Dermis blood vessel endothelial cell (primary cell): ENCODE measurements at places on chromosomes 3 and 15.

DNA sequence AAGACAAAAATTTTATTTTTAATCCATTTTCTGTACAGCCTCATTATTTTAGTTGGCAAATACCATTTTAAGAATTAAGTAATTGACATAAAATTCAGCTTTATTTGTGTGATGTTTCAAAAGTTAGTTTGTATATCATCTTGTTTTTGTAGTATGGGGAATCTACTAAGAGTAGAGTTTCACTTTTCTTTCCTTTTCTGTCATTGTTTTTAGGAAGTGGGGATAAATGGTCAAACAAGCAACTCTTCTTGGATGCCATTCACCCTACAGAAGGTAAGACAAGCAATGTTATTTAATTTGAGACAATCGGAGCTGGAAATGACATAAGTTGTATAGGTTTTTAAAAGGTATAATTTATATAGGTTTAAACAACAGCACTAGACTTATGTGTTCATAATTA, 268.3 kb downstream of the BBX start:
- no peak for DNase-seq

DNA sequence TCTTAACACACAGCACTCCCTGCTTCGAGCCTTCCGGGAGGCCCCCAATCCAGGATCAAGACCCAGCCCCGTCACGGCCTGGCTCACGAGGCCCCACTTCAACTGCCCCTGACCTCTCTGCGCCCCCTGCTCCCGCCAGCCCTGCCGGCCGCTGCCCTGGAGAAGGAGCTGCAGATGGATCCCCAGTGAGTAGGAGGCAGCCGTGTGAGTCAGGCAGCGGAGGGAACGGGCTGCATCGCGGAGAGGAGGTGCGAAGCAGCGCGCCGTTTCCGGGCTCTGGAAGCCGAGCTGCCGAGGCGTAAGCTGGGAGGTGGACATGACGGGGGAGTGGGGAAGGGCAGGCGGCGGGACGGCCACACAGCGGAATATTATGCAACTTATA, 133.4 kb downstream of the TPRA1 start:
- DNase-seq: peak; percentile 61

GRCh38 chr3:47010111-47010712, 30.7 kb downstream of the NBEAL2 start:
- no peak for DNase-seq

- DNase-seq: no peak
Measured at GRCh38 chr3:43956945-43957344, 266.2 kb downstream of the ABHD5 start.

GRCh38 chr3:173893835-173894234, 496.3 kb downstream of the NLGN1 start:
- DNase-seq: no peak

GRCh38 chr3:53159156-53160060, 1.6 kb upstream of the PRKCD start:
- DNase-seq: peak; percentile 78

DNA sequence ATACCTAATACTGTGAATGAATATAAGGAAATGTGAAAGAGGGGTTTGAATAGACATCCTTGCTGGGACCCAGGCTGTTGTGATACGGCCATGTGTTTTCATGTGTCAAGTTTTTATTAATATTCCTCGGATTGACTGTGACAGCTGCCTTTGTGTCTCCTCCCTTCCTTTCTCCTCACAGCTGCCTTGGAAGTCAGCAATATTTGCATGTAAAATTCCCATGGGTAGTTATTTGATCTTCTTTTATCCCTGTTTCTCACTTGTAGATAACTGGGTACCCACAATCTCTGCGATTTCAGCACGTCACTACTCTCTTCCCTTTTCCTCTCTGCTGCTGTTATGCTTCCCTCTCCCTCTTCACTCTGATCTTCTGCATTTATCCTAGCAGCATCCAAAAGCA, 9.4 kb downstream of the GPR156 start:
- DNase-seq: no peak

- DNase-seq: no peak
Measured at GRCh38 chr15:62248277-62248984, 83.3 kb upstream of the C2CD4B start.

GRCh38 chr3:49906073-49906743, 2.5 kb upstream of the MST1R start:
- DNase-seq: peak; percentile 72

- DNase-seq: no peak
Measured at GRCh38 chr3:192207651-192208050, 519.7 kb downstream of the FGF12 start.

DNA sequence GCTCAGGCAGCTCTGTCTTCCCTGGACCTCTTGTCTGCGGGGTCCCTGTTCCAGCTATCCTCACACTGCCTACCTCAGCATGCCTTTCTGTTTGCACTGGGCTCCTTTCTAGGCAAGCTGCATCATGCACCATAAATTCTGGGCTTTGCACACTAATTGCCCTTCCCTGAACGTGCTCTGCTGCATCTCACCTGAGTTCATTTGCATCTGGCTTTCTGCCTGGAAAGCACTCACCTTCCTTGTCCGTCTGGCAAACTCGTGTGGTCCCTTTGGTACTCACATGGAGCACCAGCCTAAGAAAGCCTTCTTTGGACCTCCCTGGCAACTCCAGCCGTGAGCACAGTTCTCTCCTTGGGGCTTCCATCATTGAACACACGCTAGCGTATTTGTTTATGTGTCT, 365.6 kb downstream of the SV2B start:
- DNase-seq: no peak

DNA sequence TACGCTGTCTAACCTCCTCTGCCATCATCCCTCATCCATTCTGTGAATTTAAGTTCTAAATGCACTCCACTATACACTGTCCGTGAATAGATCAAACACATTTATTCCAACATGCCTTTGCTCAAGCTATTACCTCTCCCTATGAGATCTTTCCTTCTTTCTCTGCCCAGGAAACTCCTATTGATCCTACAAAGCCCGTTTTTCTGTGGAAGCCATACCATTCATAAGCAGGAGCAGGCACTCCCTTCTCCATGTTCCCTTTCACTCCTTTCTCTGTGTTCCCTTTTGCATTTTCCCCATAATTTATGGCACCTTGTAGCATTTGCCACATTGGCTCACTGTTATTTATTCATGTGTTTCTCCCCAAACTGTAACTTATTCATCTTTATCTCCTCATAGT, 501.6 kb downstream of the MAGI1 start:
- no peak for DNase-seq

DNA sequence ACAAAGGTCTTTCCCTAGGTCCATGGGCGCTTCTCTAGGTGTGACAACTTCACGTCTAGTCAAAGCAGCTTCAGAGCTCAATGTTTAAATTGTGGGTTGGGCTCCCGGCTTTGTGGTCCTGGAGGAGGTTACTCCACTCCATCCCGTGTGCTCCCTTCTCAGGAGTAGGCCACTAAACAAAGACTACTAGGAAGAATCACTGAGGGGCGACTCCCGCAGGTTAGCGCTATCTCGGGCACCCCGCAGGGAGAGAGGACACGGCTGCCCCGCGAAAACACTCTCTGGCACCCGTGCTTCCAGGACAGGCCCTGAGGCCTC, 500 bp downstream of the PARP6 start:
- DNase-seq: peak; percentile 30

GRCh38 chr3:165749821-165750220, 87.4 kb downstream of the BCHE start:
- DNase-seq: no peak

- DNase-seq: no peak
Measured at GRCh38 chr15:93121973-93122910, 33.2 kb upstream of the RGMA start.

DNA sequence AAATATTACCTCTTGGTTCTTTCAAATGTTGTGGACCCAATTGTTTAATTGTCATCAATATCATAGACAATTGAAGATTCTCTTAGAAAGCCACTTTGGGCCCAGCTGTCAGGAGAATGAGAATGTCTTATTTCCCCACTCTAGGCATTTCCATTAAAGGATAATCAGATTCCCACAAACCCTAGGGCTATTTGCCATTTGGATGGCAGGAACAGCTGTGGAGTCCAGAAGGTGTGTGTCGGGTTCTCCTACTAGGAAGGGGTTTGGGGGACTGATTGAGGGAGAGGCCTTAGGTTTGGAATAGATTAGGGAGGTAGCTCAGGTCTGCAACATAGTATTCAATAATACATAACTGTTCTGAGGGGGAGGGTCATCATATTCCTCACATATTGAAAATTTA, 35.2 kb upstream of the PLSCR5 start:
- no peak for DNase-seq

GRCh38 chr15:95302809-95303208, 1027.7 kb upstream of the NR2F2 start:
- DNase-seq: peak; percentile 94

GRCh38 chr15:78140292-78140691, 8.9 kb upstream of the IDH3A start:
- DNase-seq: no peak

DNA sequence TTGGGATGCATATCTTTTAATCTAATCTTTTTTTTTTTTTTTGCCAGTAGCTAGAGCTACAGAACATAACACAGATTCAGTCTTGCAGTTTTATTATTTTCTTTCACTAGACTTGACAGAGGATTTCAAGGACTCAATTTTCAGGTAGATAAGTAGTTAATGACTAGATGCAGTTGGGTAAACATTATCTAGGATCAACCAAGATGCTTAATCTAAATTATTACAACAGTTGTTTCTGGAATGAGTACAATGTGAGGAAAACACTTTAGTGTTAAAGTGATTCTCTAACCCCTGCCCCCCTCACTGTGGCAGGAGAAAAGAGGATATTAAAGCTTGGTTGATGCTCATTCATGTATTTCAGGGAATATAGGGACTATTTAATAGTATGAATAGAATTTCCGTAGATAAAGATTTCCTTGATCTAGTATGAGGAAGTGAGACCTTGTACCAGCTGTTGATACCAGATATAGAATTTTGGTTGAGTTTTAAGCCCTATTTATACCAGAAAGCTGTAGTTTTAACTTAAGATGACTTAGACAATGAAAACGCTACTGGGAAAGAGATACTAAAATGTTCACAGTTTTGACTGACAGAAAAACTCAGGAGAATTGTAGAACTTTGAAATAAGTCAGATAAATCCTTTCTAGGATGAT, 389.0 kb upstream of the C2CD4B start:
- no peak for DNase-seq

DNA sequence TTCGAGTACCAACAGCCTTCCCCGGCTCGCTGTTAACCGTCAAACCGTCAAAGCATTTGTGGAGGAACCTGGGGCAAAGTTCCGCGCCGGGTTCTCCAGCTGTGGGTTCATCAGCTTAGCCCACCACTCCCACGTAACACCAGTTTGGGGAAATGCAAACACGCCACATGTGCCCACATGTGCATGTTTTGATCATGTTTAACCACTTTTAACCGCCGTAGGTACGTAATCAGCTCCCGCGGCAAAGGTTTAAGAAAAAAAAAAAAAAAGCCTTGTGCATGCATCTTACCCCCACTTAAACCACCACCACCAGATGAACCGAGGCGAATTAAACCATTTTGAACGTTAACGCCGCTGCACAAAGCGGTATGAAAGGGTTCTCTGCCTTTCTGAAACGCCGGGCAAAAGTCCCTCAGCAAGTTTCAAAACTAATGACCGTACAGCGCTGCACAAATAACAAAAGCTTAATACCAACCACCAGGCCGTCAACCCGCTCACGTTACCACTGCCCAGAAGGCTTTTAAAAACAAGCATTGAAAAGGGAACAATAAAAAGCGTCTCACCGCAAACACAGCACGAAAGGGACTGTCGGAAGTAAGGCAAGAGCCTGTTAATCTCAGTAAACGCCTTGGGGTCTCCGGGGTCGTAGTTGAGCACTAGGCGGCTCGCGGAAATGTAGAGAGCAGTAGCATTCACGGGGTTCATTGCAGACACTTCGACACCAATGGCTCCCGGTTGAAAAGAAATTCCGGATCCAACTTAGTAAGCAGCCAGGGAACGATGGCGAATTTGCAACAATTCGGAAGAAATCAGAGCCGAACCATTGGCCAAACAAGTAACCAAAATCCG, 1.5 kb downstream of the MSL2 start:
- DNase-seq: peak; percentile 41

DNA sequence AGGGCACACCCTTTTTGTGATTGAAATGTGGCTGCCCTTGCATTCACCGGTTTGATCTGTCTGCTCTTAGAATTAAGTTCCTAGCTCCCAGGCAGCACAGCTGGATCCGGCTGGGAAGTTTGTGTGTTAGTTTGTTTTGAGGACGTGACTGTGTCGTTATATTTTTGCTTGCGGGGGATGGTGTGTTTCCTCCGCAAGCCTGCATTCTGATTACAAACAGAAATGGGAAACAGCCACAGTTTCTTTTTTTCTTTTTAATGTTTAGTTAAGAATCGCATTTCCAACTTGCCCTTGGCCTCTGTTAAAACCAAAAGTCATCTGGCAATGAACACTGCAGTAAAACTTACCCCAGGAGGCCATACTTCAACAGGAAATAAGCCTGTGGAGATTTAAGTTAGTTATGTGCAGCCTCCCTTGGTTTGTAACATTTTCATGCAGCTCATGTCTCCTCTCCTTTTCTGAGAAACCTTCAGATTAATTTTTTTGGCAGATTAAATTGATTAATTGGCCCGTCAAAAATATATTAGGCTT, 888 bp downstream of the TMOD3 start:
- peak; percentile 65 for DNase-seq

DNA sequence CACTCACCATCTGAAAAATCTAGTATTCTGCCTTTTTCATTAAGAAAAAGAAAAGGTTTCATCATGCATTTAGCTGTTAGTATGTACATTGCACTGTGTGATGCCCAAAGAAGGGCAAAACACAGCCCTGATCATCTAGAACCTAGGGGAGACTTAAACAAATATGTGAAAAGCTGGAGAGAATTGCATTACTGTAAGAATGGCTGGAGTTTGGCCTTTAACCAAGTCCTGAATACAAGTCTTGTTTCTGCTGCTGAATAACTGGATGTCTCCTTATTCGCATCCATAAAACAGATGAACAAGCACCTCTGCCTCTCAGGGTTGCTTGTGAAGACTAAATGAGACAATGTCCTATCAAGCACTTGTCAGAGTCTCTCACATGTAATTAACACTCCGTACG, 233.4 kb upstream of the LRTM1 start:
- no peak for DNase-seq

DNA sequence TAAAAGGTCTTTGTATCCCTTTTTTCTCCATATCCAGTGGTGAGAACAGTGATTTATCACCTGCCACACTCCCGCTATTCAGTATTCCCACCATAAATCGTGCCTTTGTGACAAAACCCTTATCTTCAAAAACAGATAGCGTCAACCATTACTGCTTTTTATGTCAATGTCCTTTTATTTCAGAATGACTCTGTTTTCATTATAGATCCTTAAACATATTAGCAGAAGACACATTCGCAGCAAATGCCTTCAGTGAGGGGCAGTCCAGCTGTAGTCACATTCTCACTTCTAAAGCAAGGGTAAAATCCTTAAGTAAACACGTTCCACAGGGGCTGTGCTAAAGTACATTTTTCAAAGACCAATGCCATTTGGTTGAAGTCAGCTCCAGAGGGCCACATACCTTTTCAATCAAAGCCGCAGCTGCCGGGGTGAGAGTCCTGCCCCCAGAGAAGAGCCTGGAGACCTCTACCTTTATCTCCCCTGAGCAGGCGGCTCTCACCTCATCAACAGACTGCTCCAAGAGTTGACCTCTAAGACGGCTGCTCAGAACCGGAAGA, 53.4 kb downstream of the PDZRN3 start:
- no peak for DNase-seq
